ENCODE measurements at places on chromosomes 7 and 10.

GRCh38 chr10:99537086-99537988 lies 4.6 kb downstream of the NKX2-3 start:
- no peak for DNase-seq

DNA sequence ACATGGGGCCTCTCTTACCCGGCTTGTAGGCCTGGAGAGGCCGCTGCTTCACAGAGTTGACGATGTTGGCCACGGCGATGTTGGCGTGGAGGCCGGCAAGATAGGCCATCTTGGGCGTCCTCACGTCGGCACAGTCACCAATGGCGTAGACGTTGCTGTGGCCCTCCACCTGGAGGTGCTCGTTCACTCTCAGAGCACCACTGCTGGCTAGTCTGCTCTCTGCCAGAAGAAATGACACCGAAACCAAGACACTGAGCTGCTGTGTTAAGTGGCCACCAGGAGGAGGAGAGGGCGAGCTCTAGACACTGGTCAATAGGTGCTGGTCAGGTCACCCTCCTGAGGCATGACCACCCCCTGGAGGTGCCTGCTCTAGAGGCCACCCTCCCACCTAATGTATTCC lies 17.7 kb downstream of the AIFM2 start:
- no peak for DNase-seq

DNA sequence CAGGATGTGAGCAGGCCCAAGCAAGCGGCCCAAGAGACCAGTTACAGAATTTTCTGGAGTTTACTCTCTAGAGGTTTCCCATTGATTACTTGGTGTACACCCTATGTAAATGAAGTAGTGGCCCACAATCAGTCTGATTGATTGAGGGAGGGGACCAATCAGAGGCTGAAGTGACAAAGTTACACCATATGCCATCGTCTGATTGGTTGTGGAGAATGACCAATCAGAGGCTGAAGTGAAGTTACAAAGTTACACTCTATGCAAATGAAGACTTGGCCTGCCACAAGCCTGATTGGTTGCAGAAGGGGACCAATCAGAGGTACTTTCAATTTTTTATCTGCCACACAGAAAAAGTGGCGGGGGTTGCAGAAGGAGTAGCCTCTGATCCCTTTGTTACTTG lies 83.7 kb downstream of the KIF20B start:
- no peak for DNase-seq

DNA sequence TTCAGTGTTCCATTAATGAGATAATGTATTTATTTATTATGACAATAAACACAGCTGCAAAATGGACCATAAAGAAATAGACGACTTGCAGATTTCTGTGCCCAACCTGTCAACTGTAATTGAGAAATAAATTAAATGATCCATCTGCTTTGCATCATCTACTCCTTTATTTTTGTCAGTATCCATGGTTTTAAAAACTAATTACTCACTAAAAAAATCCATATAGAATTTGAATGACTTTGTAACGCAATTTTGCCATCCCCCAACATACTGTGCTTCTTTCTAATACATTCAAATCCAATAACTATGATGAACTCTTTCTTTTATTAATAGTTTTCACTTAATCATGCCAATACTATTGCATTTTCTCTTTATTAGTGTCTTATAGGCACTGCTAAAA lies 388.5 kb upstream of the SORCS1 start:
- no peak for DNase-seq

GRCh38 chr7:155850766-155851678 lies 38.8 kb upstream of the SHH start:
- no peak for DNase-seq

GRCh38 chr10:132872658-132873057 lies 69.7 kb downstream of the CFAP46 start:
- no peak for DNase-seq

- DNase-seq: no peak
These were observed 68.1 kb downstream of the CPEB3 start for GRCh38 chr10:92222603-92223262.

DNA sequence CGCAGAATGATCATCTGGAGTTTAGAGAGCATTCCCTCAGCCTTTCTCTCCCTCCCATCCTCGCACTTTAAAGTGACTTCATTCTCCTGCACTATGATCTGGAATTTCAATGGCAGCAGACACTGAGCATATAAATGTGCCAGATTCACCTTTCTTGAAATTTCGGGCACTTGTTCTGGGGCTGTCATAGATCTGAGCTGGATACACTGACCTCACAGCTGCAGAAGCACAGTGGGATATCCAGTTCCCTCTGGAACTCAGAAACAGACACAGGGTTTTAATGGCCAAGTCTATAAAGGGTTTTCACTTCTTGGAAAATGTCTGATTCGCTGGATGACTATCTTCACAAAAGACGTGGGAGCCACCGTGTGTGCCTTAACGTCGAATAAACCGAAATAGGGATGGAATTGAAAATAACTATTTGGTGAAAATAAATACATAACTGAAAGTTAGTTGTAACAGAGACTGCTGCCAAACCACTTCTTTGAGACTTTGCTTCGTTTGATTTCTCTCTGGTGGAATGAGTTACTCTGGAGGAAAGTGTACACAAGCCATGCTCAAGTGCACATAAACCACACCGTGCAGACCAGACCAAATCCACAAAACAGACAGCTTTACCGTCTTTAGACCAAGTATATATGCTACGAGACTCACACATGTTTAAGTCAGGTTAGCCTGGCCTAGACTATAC lies 126.1 kb downstream of the SVIL start:
- DNase-seq: no peak

DNA sequence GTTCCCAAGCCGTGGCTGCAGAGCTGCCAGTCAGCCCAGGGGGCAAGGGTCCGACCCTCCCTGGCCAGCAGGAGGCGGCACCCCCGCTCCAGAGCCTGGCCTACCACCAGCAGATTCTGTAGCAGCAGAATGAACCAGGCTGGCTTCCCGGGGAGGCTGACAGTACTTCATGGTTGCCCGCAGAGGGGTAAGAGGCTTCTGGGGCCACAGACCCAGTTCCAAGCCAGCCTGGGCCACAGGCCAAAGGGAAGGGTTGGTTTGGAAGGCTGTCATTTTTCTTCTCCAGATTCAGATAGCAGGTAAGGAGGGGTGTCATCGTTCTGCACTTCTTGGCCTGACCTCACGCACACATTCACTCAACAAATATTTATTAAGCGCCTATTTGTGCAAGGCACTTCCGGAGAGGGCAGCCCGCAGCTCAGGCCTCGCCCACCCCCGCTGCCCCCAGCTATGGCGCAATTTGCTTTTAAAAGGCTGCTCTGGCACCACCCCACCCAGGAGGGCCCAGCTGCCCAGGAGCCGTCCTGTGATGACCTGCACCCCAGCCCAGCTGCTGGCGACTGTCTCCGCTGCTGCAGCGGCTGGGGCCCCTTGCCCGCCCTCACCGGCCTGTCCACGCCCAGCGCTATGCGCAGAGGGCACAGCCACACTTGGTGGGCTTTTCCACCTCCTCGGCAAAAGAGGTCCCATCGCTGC lies 168.5 kb downstream of the LCOR start:
- DNase-seq: no peak

GRCh38 chr10:117477211-117477947 lies 65.2 kb upstream of the EMX2 start:
- no peak for DNase-seq

DNA sequence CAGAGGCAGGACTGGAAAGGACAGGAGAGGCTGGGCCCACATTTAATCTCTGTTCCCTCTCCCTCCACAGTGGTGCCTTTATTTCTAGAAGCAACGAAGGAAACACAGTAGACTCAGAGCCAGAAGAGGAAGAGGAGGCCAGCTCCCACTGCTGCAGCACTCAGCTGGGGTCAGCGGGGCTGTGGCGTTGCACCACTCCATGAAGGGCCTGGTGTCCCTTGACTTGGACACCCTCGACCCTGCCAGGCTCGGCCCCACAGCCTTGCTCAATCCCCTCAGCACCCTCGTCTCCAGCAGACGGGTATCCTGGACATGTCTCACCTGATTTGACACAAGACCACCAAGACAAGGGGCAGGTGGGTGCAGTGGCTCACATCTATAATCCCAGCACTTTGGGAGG lies 38.8 kb downstream of the PRKAG2 start:
- no peak for DNase-seq

DNA sequence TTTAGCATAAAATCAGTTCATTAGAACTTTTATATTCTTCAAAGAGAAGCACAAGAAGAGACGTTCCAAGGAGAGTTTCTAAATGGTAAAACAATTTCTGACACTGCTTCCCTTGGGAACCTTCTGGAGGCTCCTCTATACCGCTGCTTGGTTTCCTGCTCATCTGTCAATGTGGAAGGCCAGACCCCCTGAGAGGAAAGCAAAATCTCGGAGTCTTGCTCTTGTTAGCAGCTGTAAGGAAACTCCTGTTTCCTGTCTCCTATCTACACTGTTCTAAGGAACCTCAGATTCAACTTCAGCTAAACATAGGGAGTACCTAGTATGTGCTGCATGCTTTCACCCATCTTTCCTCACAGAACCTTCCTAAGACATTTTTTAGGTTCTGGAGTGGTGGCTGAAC lies 322.2 kb downstream of the BMPER start:
- DNase-seq: no peak

DNA sequence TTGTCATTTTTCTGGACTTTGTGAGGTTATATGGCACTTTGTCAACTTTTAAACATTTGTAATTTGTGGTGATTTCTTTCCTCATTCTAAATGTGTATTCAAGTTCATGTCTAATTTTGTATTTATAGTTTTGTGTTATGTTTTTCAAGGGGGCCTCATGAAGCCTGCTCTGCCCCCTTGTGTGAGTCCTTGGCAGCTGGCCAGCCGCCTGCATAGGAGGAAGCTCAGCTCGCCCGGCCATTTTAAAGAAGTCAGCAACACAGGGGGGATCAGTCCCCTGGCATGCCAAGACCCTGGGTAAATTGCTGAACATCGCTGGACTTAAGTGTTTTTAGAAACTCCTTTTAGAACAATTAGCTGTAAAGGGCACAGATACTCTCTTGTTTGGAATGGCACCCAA lies 123.0 kb downstream of the ANLN start:
- no peak for DNase-seq

- DNase-seq: no peak
These were observed 57.4 kb downstream of the NPTX2 start for GRCh38 chr7:98674461-98674860.

DNA sequence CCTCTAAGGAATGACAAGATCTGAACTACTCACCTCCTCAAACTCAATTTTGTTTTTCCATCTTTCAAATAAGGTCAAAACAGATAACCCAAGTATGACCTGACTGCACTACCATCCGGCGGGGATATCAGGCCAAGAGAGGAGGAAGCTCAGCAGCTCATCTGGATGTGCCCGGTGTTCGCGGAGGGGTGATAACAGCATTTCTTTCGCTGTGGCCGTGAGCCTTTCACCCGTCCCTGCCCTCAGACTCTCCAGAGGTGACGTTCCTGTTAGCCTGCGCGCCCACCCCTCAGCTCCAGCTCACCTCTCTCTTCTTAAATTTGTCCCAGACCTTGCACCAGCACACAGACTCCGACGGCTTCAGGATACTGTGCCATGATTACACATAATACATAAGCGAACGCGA lies 526 bp downstream of the ZNF248 start:
- DNase-seq: peak; percentile 20

GRCh38 chr7:2860627-2861133 lies 16.6 kb upstream of the GNA12 start:
- DNase-seq: no peak

DNA sequence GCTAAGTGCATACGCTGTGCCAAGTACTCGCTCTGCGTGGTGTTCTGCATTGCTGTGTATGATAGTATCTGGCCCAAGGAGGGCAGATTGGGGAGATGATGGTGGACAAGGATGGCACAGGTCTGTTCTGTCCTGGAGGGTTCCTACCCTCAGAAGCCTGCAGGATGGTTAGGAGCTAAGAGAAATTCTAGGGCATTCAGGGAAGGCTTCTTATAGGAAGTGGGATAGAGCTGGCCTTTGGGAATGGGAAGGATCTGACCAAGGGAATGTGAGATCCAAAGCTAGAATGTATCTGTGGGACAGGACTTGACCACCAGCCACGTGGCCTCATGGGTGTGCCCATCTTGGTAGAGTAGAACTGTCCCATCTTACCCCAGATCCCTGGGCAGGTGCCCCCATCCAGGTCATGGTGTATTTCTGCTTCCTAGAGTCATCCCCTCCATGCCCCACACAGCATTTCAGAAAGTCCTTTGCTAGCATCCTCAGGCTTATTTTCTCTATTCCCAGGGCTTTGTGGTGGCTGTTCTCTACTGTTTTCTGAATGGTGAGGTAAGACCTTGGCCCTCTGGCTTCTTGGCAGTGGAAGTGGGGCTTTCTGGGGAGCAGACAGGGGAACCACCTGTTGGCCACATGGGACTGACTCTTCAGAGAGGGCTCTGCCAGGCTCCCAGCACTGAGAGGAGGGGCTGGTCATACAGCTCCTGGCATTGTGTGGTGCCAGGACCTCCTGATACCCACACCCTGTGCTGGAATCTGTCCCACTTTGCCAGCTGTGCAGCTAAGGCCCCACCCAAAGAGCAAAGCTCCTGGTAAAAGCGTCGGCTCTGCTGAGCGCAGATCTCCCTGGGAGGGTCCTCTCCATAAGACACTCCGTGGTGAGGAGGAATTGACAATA lies 52.5 kb downstream of the ADCYAP1R1 start:
- no peak for DNase-seq

DNA sequence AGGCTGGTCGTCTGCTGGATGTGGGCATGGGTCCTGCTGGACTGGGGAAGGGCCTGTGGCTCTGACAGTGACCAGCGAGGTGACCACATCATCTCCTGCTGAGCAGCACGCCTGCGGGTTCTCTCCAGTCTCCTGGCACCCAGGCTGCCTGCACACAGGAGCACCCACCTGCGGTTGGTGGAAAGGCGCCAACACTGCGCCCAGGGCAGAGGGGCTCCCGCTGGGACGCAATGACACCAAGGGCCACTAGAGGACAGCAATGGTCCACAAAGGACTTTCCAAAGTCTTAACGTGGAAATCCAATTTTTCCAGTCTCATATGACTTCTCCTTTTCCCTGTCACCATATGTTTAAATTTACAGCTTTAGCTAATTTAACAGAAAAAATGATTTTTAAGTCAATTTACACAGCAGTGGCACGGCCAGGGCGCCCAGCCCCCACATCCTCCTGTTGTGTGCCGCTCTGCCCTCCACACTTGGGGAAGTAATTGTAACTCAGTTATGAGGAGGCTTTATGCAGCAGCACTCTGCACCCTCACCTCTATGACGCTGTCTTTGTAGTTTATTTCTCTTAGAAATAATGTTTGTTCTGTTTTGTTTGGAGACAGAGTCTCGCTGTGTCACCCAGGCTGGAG lies 38.1 kb downstream of the CFAP46 start:
- peak; percentile 14 for DNase-seq

DNA sequence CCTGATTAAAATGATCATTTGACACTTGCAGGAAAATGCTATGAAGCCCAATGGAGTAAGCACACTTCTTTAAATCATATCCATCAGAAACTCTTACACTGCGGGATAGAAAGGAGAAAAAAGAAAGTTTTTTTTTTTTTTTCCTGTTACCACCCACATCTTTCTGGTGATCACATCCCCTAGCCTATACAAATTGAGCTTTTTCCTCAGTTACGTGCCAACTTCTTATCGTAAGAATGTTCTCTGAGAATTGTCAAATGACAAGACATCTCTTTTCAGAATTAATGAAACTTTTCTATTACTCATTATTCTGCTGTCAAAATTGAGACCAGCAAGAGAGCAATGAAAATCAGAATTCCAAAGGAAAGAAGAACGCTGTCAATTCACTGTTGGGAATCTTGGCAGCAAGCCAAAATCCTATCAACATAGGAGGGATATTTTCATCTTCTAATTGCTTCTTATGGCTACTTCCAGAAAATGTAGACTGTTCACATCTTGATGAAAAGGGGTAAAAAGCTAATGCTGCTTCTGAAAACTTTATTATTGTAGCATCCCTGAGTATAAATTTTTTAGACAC lies 179.5 kb downstream of the ADAM12 start:
- DNase-seq: no peak

All from left ventricle myocardium inferior (tissue), 1 donor.